ENCODE measurements at places on chromosomes 4 and X. TPM values are rescaled to one million over a fixed set of nuclear protein-coding genes. Genes with fewer than 3 reads are reported as not detected.

Gene HPSE
- 0.79 TPM for total RNA-seq

Gene ODAPH
- not detected for total RNA-seq

- no peaks in the 10 kb centered on the region for H3K27me3 ChIP-seq
- no peak for DNase-seq
- no peaks in the 10 kb centered on the region for H3K4me1 ChIP-seq
- H3K27ac ChIP-seq = no peak overlapping the region
- no peaks in the 10 kb centered on the region for H3K36me3 ChIP-seq
Measured at GRCh38 chr4:104866809-104867208, 279.9 kb upstream of the TET2 start.

DNA sequence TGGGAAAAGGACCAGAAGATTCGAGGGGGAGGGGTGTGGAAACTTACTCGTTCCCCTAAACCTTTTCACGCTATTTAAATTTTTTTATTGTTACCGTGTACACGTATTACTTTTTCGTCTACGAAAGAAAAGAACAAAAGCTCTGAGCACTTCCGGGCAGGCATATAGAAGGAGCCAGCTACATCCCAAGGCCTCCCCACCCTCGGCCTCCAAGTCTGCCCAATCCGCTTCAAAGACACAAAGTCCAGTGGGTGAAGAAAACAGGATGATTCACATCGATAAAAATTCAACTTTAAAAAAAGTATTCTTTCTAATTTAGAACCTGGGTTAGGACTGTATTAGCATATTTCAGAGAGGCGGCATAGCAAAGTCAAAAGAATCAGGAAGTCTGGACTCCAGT is 23.1 kb downstream of the SEL1L3 start:
- DNase-seq = no peak
- no peaks in the 10 kb centered on the region for H3K27me3 ChIP-seq
- no peak overlapping the region for H3K27ac ChIP-seq
- no peaks in the 10 kb centered on the region for H3K4me1 ChIP-seq

Gene AMOT
- 22.5 TPM for total RNA-seq

GRCh38 chrX:108399418-108400165 is 38.6 kb downstream of the COL4A6 start:
- DNase-seq = no peak
- no peak overlapping the region for H3K4me3 ChIP-seq
- no peaks in the 10 kb centered on the region for H3K4me1 ChIP-seq
- no peaks in the 10 kb centered on the region for H3K36me3 ChIP-seq
- no peak overlapping the region for H3K27ac ChIP-seq
- H3K27me3 ChIP-seq = no peaks in the 10 kb centered on the region

GRCh38 chr4:136078976-136079375 is 1453.3 kb downstream of the PCDH18 start:
- no peak overlapping the region for H3K4me3 ChIP-seq
- H3K27ac ChIP-seq = no peak overlapping the region
- DNase-seq = no peak
- H3K36me3 ChIP-seq = no peaks in the 10 kb centered on the region
- H3K27me3 ChIP-seq = no peaks in the 10 kb centered on the region
- H3K4me1 ChIP-seq = no peaks in the 10 kb centered on the region

Gene IL2RG
- 7.7 TPM for total RNA-seq

DNA sequence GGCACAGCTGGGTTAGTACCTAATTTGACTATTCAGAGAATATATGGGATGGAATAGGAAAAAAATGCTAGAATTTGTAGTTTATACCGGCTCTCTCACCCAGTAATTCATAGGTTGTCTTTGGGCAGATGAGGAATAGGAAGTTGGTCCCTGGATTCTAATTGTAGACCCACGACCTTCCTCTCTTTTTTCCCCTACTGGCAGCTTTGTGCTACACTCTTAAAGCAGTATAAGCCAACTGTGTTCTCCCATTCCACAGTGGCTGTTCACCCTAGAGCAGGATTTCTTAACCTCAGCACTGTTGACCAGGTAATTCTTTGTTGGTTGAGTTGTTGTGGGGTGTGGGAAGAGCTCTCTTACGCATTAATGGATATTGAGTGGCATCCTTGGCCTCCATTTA is 92.9 kb downstream of the FNIP2 start:
- no peaks in the 10 kb centered on the region for H3K27me3 ChIP-seq
- no peak overlapping the region for H3K27ac ChIP-seq
- H3K4me1 ChIP-seq = no peaks in the 10 kb centered on the region
- H3K4me3 ChIP-seq = no peak overlapping the region

Gene SLC25A6
- total RNA-seq = 293 TPM

Data from testis (tissue), 5 donors.